ENCODE measurements at places on chromosomes 16 and 17. TPM values are rescaled to one million over a fixed set of nuclear protein-coding genes. Genes with fewer than 3 reads are reported as not detected.

DNA sequence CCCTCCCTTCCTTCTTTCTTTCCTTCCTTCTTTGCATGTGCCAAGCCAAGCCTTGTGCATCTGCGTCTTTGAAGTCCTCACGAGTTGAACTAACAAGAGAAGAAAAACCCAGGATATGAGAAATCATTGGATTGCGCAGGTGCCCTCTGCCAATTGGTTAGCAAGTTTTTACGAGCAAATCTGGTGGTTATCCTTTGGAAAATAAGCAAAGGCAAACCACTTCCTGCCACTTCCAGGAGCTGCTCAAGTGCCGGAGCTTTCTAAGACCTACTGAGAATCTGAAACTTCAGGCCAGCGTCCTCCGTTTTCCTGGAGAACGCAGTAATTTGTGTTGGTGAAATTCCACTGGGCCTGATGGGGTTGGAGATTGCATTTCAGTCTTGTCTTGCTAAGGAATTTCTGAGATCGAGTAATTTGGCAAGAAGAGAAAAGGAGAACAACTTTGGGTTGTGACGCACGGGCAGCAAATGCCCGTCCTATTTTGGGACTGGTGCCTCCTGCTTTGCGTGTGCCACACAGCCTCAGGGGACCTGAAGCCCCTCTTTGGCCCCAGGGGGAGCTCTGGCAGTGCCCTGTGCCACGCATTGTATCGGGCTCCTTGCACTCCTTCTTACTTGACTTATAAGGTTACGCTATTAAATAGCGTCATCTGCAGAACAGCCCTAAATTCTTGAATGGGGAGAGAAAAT is 56.4 kb downstream of the CMIP start:
- H3K4me3 ChIP-seq, result no peak overlapping the region
- peak overlapping the region; percentile 17 for H3K27ac ChIP-seq

DNA sequence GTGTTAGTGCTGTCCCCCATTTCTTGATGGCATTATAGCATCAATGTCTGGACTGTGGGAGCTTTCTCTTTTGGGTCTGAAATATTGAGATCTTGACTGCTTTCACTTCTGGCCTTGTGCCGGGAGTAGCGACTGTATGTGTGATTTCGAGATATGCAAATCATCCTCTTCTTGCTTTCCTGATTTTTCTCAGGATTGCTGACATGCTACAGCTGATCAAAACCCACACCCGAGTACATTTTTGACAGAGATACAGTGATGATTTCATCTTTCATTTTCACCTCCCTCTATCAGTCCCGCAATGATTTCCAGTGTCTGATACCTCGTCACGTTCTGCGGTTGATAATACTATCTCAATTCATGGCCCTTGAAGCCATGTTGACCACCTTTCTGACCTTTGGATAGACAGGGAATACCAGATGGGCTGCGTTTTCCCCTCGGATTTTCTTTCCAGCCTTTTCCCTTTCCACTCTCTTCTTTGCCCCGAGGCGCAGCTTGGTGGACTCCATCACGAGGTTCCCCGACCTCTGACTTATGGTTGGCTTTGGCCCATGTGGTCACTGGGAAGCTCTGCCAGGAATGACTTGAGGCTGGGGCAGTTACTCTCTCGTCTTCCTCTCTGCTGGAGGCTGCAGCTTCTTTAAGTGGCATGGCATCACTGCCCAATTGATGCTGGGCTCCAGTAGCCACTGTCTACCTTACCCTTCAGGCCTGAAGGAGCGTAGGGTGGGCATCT is 184.4 kb downstream of the SNX29 start:
- H3K27ac ChIP-seq, result no peak overlapping the region
- H3K4me1 ChIP-seq, result no peaks in the 10 kb centered on the region
- H3K27me3 ChIP-seq, result no peaks in the 10 kb centered on the region
- no peaks in the 10 kb centered on the region for H3K36me3 ChIP-seq
- H3K4me3 ChIP-seq, result no peak overlapping the region

DNA sequence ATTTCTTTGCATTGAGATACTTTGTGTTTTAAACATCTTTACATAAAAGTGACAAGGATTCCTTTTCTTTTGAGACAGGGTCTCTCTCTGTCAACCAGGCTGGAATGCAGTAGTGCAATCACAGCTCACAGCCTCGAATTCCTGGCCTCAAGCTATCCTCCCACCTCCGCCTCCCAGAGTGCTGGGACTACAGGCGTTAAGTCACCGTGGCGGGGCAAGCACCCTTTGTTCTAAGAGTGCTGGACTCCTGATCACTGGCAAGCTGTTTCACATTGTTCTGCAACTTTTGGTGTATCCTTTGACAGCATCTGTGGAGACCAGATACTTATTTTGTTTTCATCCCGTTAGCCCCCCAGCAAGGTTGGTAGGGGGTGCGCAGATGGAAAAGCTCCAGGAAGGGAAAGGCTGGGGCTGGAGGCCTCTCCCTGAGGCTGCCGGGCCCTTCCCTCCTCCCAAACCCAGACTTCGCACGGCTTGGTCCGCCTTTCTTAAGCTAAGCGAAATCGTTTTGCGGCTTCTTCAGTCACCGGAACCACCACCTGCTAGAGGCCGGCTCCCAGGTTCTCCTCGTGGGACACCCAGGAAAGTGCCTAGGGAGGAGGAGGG is 1.1 kb downstream of the ST6GALNAC2 start:
- H3K27me3 ChIP-seq, result peaks cover 6% of the 10 kb centered on the region
- H3K4me1 ChIP-seq, result peaks cover 6% of the 10 kb centered on the region
- no peaks in the 10 kb centered on the region for H3K36me3 ChIP-seq
- DNase-seq, result peak; percentile 65
- peak overlapping the region; percentile 77 for H3K4me3 ChIP-seq
- H3K27ac ChIP-seq, result peak overlapping the region; percentile 81

- no peak overlapping the region for H3K4me3 ChIP-seq
- H3K4me1 ChIP-seq, result peaks cover 15% of the 10 kb centered on the region
- H3K27me3 ChIP-seq, result no peaks in the 10 kb centered on the region
These were observed 19.1 kb upstream of the TEX2 start for GRCh38 chr17:64281962-64282752.

DNA sequence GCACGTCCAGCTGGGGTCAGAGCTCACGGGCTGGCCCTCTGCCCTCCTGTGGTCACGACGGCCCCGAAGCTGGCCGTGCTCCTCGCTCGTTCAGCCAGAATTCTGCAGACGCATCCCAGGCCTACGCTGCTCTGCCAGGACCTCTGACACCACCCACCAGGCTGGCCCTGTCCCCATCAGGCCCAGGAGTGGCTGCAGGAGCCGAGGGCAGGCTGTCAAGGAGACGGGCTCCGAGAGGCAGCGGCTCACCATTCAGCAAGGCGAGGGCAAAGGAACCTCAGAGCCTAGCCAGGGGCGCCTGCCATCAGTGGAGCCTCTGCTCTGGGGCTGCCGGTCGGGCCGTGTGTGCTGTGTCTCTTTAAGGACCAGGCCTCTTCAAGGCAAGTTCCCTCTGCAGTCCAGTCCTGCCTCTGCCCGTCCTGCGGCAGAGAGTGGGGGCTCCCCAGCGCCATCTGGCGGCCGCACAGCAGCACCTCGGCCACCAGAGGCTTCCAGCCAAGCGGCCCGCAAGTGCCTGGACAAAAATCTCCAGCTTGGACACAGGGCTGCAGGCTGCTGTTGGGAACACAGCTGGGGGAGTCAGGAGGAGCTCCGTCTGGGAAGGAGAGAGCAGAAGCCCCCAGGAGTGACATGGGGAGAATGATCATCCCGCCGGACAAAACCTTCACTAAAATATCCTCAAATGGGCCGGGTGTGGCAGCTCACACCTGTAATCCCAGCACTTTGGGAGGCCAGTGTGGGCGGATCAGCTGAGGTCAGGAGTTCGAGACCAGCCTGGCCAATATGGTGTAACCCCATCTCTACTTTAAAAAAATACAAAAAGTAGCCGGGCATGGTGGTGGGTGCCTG is 7.4 kb upstream of the ABR start:
- peak overlapping the region; percentile 61 for H3K27ac ChIP-seq
- peaks cover 46% of the 10 kb centered on the region for H3K4me1 ChIP-seq
- no peaks in the 10 kb centered on the region for H3K27me3 ChIP-seq

DNA sequence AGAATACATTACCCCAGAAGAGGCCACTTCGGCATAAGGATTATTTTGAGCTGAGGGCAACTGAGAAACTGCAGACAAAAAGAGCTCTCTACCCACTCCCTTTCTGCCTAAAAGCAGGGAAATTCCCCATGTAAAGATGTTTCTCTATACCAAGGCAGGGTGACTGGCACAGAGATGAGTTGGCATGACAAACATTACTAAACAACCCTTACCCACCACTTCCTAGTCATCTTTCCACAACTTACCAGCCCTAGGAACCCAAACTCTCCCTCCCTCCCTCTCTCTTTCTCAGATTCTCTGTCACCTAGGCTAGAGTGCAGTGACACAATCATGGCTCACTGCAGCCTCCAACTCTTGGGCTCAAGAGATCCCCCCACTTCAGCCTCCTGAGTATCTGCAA is 68.6 kb downstream of the EMP2 start:
- H3K36me3 ChIP-seq, result no peaks in the 10 kb centered on the region
- no peak for DNase-seq
- no peak overlapping the region for H3K4me3 ChIP-seq
- no peaks in the 10 kb centered on the region for H3K27me3 ChIP-seq
- no peak overlapping the region for H3K27ac ChIP-seq

DNA sequence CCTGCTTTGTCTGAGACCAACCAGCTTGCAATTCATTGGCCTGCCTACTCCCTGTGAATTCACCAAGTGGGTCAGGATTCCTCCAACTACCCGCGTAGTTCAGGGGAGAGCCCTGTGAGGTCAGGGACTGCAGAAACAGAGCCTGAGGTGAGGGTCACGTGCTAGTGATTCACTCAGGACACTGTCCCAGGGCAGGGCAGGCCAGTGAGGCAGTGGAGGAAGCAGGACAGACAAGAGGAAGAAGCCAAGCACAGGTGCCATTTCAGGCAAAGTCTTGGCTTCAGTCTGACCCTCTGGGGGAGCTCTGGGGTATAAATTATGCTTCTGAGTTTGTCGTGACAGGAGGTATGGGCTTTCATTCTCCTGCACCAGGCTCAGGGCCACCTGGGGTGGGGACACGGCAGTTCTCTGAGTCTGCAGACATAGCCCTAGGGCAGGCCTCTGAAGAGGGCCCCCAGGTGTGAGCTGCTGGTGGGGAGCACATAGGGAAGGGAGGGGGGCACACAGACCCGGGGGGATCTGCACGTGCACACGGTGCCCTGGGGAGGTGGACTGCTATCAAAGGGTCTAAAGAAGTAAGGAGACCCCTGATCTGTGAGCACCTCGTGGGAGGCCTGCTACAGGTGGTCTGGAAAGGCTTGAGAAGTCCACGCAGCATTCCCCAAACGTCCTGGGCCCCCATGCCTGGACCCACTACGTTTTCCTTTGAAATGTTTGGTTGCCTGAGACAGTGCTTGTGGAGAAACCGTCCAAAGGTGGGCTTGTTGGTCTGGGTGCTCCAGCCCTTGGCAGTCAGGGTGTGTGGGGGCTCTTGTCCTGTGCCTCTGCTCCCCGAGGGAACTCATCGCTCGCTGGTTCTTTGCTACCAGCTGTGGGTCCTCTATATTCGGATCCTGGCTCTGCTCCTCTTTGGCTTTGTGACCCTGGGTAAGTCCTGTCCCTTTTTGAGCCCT is 46.4 kb downstream of the NKD1 start:
- H3K4me3 ChIP-seq, result no peak overlapping the region
- H3K4me1 ChIP-seq, result peaks cover 14% of the 10 kb centered on the region
- no peak for DNase-seq

GRCh38 chr17:51746421-51746820 is 412.1 kb downstream of the CA10 start:
- H3K36me3 ChIP-seq, result no peaks in the 10 kb centered on the region
- DNase-seq, result no peak
- H3K27me3 ChIP-seq, result no peaks in the 10 kb centered on the region

DNA sequence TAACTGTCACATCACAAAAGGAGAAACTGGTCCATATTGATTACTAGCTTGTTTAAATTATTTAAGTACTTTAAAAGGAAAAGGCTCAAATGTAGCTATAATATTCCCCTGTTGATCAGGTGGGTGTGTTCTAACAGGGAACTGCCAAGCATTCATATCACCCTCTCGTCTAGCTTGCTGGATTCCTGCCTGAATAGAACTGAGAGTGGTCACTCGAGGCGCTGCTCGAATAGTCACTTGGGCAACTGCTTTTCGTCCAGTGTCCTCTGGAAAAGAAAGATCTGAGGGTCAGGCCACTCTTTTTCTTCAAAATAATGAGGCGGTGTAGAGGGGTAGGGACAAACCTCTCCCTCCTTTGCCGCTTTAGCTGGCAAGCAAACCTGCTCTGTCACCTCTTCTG is 36.4 kb upstream of the USP22 start:
- H3K4me3 ChIP-seq, result no peak overlapping the region
- no peaks in the 10 kb centered on the region for H3K4me1 ChIP-seq

GRCh38 chr16:81004646-81005353 is 1.9 kb downstream of the CMC2 start:
- H3K4me1 ChIP-seq, result peaks cover 24% of the 10 kb centered on the region
- H3K27me3 ChIP-seq, result no peaks in the 10 kb centered on the region
- peak overlapping the region; percentile 99 for H3K4me3 ChIP-seq
- no peak for DNase-seq

DNA sequence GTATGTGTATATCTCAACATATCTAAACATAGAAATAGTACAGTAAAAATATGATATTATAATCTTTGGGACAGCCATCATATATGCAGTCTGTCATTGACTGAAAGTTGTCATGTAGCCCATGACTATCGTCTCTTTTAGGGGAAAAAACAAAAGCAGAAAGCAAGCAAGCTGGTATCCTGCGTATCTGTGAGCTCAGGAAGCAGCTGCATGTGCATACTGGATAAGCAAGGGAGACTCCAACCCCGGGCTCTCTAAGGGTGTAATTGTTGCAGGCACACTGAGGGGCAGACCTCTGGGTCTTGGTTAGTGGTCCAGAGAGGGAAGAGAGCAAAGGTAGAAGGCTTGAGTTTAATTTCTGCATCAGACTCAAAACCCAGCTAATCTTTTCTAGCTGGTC is 581.1 kb downstream of the MAF start:
- H3K27ac ChIP-seq, result no peak overlapping the region
- DNase-seq, result no peak
- no peaks in the 10 kb centered on the region for H3K36me3 ChIP-seq
- H3K4me1 ChIP-seq, result no peaks in the 10 kb centered on the region
- H3K4me3 ChIP-seq, result no peak overlapping the region

- DNase-seq, result no peak
- no peaks in the 10 kb centered on the region for H3K27me3 ChIP-seq
- H3K36me3 ChIP-seq, result no peaks in the 10 kb centered on the region
- H3K4me3 ChIP-seq, result no peak overlapping the region
These were observed 1.6 kb upstream of the IL32 start for GRCh38 chr16:3063625-3064386.

- H3K27me3 ChIP-seq, result no peaks in the 10 kb centered on the region
- H3K36me3 ChIP-seq, result no peaks in the 10 kb centered on the region
- H3K27ac ChIP-seq, result peak overlapping the region; percentile 90
These were observed 7.4 kb upstream of the FASN start for GRCh38 chr17:82105417-82105881.

The SPATA22 gene
- 0.75 TPM for total RNA-seq

The HOXB3 gene
- total RNA-seq, result 13.3 TPM

The DDX28 gene
- total RNA-seq, result 9.9 TPM

The DNAH17 gene
- 2.8 TPM for total RNA-seq

The CCL2 gene
- total RNA-seq, result 53.3 TPM

The SHISA6 gene
- total RNA-seq, result not detected

The ETV4 gene
- 4.0 TPM for total RNA-seq

The KRT23 gene
- 1.1 TPM for total RNA-seq

The ODAD4 gene
- total RNA-seq, result 1.0 TPM

The ANKRD40 gene
- 57.7 TPM for total RNA-seq

The ABCC11 gene
- total RNA-seq, result not detected

The SLC22A31 gene
- total RNA-seq, result 136 TPM

Data from upper lobe of right lung (tissue), 1 donor.